Smooth muscle cell of the umbilical artery (primary cell): ENCODE measurements at places on chromosomes 11 and 22. TPM values are rescaled to one million over a fixed set of nuclear protein-coding genes. Genes with fewer than 3 reads are reported as not detected.

The CDC42BPG gene
- under 0.01 and 0.32 TPM in 2 replicates for total RNA-seq

The ANO1 gene
- total RNA-seq: not detected in 2 replicates

The FXYD6 gene
- not detected in 2 replicates for total RNA-seq

The DEPDC7 gene
- total RNA-seq: 6.5 and 8.9 TPM in 2 replicates

The KCNJ5 gene
- total RNA-seq: not detected in 2 replicates

The MFNG gene
- 0.28 and 0.59 TPM in 2 replicates for total RNA-seq

The PRR33 gene
- not detected in 2 replicates for total RNA-seq

The TTC36 gene
- 0.59 and 1.2 TPM in 2 replicates for total RNA-seq

The SYT12 gene
- total RNA-seq: 0.14 and 0.30 TPM in 2 replicates

The CASP1 gene
- total RNA-seq: 8.8 and 14.8 TPM in 2 replicates

The APOA4 gene
- total RNA-seq: not detected in 2 replicates

The DNAJB7 gene
- total RNA-seq: not detected in 2 replicates

The OR8D4 gene
- not detected in 2 replicates for total RNA-seq

The PPP1R14B gene
- total RNA-seq: 175 and 215 TPM in 2 replicates

The OR51M1 gene
- total RNA-seq: not detected in 2 replicates

The ABCG4 gene
- under 0.01 and 0.32 TPM in 2 replicates for total RNA-seq

The GRAP2 gene
- not detected in 2 replicates for total RNA-seq

The ANO9 gene
- not detected in 2 replicates for total RNA-seq

The DDX25 gene
- not detected in 2 replicates for total RNA-seq
